ENCODE measurements at places on chromosomes 6 and 20. TPM values are rescaled to one million over a fixed set of nuclear protein-coding genes. Genes with fewer than 3 reads are reported as not detected.
A peak's percentile ranks its signal among the peaks of the same experiment; 100 is the strongest.

- H3K27ac ChIP-seq: no peak overlapping the region
- no peaks in the 10 kb centered on the region for H3K36me3 ChIP-seq
- H3K4me1 ChIP-seq: no peaks in the 10 kb centered on the region
- H3K4me3 ChIP-seq: no peak overlapping the region
- H3K27me3 ChIP-seq: peaks cover 9% of the 10 kb centered on the region
- DNase-seq: no peak
These were observed 55.0 kb upstream of the BHLHE23 start for GRCh38 chr20:63061771-63062100.

DNA sequence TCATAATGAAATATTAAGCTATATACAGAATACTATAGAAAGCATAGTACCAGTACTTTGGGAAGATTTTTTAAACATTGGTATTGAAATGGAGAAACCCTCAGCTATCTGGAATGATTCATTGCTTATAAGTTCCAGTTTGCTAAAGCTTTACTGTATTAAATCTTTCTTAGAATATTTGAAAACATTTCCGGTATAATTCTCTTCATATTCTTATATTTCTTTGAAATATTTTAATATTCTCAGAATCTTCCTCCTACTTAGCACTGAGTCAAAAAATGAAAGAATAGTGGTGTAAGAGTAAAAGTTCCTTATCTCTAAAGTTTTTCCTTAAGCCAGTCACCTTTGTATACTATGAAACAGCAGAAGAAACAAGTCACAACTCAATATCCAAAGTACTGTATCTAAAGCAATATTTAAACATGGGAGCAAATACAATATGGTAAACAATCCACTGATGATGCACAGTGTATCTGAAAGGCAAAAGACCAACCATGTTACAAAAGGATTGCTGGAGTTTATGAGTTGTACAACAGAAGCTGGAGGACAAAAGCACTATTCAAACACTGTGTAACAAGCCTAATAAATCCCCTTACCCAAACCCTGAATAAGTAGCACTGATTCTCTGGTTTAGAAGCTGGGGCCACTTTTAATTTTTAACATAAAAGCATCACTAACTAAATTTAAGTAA is 102.1 kb downstream of the PRDM1 start:
- no peaks in the 10 kb centered on the region for H3K27me3 ChIP-seq
- H3K4me1 ChIP-seq: no peaks in the 10 kb centered on the region
- DNase-seq: no peak
- H3K27ac ChIP-seq: no peak overlapping the region
- peaks cover 5% of the 10 kb centered on the region for H3K36me3 ChIP-seq

GRCh38 chr6:106797186-106797585 is 167.8 kb downstream of the QRSL1 start:
- no peak for DNase-seq
- H3K4me1 ChIP-seq: peaks cover 44% of the 10 kb centered on the region
- no peak overlapping the region for H3K4me3 ChIP-seq
- H3K36me3 ChIP-seq: no peaks in the 10 kb centered on the region
- H3K27me3 ChIP-seq: no peaks in the 10 kb centered on the region

GRCh38 chr20:43717616-43717995 is 9.2 kb downstream of the GTSF1L start:
- no peaks in the 10 kb centered on the region for H3K27me3 ChIP-seq
- H3K4me1 ChIP-seq: no peaks in the 10 kb centered on the region
- H3K36me3 ChIP-seq: no peaks in the 10 kb centered on the region

Gene TUBB1
- total RNA-seq: 0.10 TPM

GRCh38 chr6:134634466-134634865 is 315.4 kb downstream of the ALDH8A1 start:
- no peak for DNase-seq
- no peaks in the 10 kb centered on the region for H3K27me3 ChIP-seq
- H3K27ac ChIP-seq: no peak overlapping the region
- no peaks in the 10 kb centered on the region for H3K36me3 ChIP-seq
- H3K4me3 ChIP-seq: no peak overlapping the region
- no peaks in the 10 kb centered on the region for H3K4me1 ChIP-seq

Gene ITPR3
- total RNA-seq: 39.6 TPM

Gene THBS2
- total RNA-seq: 5.5 TPM

Gene ARG1
- total RNA-seq: 104 TPM

GRCh38 chr6:161168281-161168891 is 105.5 kb downstream of the AGPAT4 start:
- no peaks in the 10 kb centered on the region for H3K36me3 ChIP-seq
- no peaks in the 10 kb centered on the region for H3K27me3 ChIP-seq
- peak overlapping the region; percentile 62 for H3K27ac ChIP-seq

DNA sequence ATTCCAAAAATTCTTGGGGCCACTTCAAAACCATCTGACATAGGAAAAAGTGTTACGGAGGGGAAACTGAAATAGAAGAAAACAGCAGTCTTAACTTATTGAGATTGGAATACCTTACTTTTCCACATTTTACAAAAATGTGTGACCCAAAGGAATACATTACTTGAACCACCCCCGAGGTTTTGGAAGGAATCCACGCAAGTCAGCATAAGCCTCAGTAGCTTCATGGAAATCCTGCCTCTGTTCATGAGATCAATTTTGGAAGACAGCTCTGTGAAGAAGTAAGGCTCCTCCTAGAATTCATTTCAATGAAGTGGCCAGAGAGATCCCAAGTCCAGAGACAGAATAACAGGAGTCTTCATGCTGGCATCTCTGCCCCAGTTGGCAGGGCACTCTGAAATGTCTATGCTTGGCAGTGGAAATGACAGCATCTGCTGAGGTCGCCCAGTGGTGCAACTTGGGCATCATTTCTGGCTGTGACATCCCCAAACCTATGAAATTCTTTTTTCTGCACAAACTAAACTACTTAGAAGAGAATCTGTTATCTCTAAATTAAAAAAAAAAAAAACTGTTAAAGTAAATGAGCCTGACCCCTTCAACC is 132.5 kb downstream of the EPM2A start:
- no peak overlapping the region for H3K4me3 ChIP-seq
- no peaks in the 10 kb centered on the region for H3K36me3 ChIP-seq
- no peaks in the 10 kb centered on the region for H3K27me3 ChIP-seq
- DNase-seq: no peak

Gene SPTLC3
- total RNA-seq: 50.9 TPM

Gene SLC22A3
- 40.3 TPM for total RNA-seq

DNA sequence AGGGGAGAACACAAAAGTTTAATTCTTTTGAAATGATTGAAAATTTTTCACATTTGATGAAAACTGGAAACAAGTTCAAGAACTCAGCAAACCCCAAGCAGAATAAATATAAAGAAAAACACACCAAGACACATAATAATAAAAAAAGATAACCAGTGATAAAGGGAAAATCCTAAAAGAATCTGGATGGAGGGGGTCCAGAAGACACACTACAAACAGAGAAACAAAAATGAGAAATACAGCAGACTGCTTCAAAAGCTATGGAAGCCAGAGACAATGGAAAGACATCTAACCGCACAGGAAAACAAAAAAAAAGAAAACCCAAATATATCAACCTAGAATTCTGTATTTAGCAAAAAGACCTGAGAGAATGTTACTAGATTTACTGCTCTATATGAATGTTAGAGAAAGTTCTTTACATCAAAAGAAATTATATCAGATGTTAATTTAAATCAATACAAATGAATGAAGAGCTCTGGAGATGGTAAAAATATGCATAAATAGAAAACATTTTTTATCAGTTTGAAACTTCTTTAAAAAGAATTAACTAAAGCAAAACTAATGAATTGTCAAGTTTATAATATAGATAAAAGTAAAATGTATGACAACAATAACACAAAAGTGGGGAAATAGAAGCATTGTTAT is 310.7 kb upstream of the PREP start:
- no peak overlapping the region for H3K27ac ChIP-seq
- no peak overlapping the region for H3K4me3 ChIP-seq
- H3K36me3 ChIP-seq: no peaks in the 10 kb centered on the region
- no peaks in the 10 kb centered on the region for H3K27me3 ChIP-seq
- no peak for DNase-seq

DNA sequence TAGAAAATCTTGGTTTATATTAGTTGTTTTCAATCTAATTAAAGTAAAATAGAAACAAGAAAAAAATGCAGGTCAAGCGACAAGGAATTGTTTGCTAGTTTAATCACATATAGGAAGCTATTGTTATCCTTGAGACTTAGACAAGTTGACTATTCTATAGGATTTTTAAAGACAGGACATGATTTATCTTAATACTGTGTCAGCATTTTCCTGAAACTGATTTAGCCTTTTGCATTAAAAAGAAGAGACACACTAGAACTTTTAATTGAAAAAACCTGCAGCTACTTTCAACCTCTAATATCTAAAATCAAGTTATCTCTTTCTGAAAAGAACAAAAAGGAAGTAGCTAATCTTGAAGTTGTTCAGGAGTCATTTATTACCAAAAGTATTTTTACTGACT is 246.2 kb downstream of the PHF3 start:
- no peak overlapping the region for H3K4me3 ChIP-seq
- H3K27me3 ChIP-seq: no peaks in the 10 kb centered on the region
- no peak overlapping the region for H3K27ac ChIP-seq
- no peaks in the 10 kb centered on the region for H3K4me1 ChIP-seq
- no peak for DNase-seq
- no peaks in the 10 kb centered on the region for H3K36me3 ChIP-seq

Gene EYA4
- 1.8 TPM for total RNA-seq

Gene TRIM10
- total RNA-seq: 0.12 TPM

Measured in hepatocyte (in vitro differentiated cells).